Urinary bladder (tissue), 4 donors: ENCODE measurements at places on chromosomes 11 and 22. TPM values are rescaled to one million over a fixed set of nuclear protein-coding genes. Genes with fewer than 3 reads are reported as not detected.

Gene EEF1G
- total RNA-seq, result 863 TPM

Gene OLFML1
- total RNA-seq, result 48.0 TPM

Gene MISFA
- total RNA-seq, result 2.6 TPM

GRCh38 chr11:60274416-60274815, 6.0 kb upstream of the MS4A4A start:
- DNase-seq, result no peak

GRCh38 chr11:104490182-104490581, 326.2 kb upstream of the PDGFD start:
- no peak for DNase-seq

DNA sequence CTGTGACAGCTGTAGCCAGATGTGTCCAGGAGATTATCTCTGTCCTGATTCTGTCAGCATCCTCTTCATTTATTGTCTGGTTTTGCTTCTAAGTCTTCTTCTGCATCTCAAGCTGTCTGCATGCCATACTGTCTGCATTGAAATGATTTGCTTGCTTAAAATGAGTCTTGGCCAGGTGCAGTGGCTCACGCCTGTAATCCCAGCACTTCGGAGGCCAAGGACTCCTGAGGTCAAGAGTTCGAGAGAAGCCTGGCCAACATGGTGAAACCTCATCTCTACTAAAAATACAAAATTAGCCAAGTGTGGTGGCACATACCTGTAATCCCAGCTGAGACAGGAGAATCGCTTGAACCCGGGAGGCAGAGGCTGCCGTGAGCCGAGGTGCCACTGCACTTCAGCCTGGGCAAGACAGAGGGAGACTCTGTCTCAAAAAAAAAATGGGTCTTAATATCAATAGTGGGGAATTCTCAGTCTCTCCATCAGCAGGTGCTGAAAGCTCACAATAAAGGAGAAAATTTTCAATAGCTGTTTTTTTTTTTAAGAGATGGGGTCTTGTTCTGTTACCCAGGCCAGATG, 39.2 kb upstream of the AMPD3 start:
- DNase-seq, result no peak

- no peak for DNase-seq
Observed at GRCh38 chr11:35856756-35857155, 87.1 kb upstream of the LDLRAD3 start.

DNA sequence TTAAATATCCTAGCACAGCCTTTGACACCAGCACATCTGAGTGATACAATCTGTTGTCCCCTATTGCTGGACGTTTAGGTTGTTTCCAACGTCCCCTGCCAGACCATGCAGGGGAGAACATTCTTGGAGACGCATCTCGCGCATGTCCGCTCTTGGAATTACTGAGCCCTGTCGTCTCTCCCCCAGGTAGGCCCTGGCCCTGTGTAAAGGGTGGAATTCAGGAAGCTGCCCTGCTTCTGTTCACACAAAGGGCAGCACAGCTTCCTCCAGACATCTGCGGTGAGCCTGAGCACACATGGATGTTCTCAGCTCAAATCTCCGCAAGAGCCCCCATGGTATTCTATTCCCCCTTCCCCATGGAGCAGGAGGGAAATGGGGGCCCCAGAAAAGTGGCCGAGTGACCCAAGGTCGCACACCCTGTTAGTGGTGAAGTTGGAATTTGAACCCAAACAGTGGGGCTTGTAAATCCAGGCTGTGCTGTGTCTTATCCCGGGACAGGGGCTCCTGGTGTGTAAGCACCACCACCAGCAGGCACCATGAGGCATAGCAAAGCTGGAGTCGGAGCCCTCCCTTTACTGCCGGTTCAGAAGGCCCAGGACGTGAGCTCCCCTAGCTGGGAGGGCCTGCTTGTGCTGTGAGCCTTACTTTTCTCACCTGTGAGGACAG, 5.0 kb upstream of the FGF19 start:
- DNase-seq, result no peak

DNA sequence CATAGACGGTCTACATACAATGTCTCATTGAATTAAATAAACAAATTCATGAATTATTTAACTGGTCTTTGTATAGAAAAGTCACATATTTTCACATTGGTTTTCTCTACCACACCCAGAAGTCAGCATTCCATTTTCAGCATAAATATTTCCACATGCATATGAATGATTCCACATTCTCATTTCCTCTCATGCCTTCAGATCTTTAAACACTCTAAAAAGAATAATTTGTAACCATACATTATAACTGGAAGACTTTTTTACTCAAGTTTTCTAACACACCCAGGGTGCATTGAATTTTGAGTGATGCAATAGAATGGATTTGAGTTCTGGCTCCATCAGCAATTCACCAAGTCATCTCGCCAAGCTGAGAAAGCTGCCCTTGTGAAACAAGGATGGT, 501.8 kb upstream of the TENM4 start:
- DNase-seq, result no peak

GRCh38 chr22:43039800-43040199, 24.9 kb upstream of the PACSIN2 start:
- DNase-seq, result no peak

DNA sequence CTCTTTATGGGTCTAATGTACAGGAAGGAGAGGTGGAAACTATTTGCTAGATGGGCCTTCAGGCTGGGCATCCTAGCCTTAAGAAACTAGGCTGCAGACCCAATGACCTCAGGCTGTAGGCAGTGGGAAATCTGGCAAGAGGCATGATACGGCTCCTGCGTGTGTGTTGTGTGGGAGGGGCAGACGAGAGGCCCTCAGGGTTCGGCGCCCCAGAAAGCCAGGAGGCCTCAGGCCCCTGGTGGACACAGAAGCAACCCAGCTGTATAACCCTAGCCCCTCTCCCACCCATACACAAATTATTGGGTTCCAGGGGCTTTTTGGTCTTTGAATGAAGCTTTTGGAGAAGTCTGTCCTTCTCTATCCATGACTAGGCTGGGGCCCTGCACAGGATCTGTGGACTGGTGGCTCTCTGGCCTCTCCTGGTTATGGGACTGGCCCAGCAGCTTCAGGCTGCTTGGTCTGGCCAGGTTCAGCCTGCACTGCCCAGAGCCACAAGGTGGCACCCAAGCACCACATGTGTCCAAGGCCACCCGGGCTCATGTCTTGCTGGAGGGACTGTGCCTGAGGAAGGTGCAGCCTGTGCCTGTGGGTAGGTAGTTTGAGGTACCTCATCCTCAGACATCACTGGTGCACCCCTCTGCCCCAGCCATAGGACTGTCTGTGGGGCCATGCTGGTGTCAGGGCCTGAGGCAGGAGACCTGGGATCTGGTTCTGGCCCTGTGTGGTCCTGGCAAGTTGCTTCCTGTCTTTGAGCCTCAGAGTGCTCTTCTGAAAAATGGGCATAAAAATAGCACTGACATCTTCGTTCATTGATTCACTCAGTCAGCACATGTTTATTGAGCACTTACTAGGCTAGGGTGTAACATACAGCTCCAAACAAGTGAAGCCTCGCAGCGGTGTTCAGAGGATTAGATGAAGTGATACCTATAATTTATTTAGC, 87.5 kb downstream of the RRM1 start:
- DNase-seq, result no peak

GRCh38 chr11:108197351-108197750, 25.1 kb downstream of the NPAT start:
- no peak for DNase-seq
